ENCODE measurements at places on chromosomes 13 and 19.

GRCh38 chr13:25046274-25046984 is 49.5 kb upstream of the PABPC3 start:
- no peak for DNase-seq

DNA sequence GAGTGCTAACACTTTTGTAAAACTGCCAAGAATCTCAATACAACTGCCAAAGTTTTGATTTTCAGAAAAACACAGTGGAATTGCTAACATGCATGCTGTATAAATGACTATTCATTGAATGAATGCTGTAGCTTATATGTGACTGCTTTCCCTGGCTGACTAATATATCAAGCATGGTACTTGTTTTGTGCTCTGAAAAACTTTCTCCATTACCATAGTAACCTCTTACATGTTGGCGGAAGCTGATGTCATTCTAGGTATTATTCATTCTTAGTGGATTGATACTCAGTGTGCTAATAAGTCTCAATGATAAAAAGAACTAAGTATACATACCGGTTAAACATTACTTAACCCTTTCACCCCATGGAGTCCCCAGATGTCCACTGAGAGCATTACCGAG is 166.1 kb upstream of the MYO16 start:
- DNase-seq: no peak

GRCh38 chr19:51439021-51439465 is 19.2 kb downstream of the SIGLEC8 start:
- DNase-seq: no peak

DNA sequence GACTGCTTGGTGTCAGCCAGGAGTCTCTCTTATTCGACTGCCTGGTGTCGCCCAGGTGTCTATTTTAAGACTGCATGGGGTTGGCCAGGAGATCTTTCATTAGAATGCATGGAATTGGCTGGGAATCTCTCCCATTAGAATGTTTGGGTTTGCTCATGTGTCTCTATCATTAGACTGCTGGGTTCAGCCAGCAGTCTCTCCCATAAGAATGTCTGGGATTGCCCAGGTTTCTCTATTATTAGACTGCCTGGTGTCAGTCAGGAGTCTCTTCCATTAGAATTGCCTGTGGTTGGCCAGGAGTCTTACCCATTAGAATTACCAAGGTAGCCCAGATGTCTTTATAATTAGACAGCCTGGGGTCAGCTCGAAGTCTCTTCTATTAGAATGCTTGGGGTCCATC is 1496.0 kb downstream of the UQCRFS1 start:
- no peak for DNase-seq

GRCh38 chr13:33182729-33183128 is 102.8 kb downstream of the STARD13 start:
- DNase-seq: no peak

DNA sequence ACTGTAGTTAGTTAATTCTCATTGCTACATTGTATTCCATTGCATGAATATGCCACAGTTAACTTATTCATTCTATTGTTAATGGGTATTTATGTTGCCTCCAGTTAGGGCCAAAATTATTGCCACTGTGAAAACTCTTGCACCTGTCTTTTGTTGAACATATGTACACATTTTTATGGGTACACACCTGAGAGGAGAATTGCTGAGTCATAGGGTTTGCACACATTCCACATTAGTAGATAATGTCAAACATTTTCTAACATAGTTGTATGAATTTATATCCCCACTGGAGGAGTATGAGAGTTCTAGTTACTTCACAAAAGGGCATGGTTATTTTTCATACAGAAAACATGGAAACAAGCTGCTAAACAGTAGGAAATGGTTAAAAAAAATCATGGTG is 338.4 kb downstream of the FOXO1 start:
- no peak for DNase-seq
